Stimulated activated CD8-positive, alpha-beta memory T cell treated with anti-CD3 and anti-CD28 coated beads, Interleukin-4, amount 100 ng/mL, for 1 hour (primary cell): ENCODE measurements at places on chromosomes 1 and 21.
A peak's percentile ranks its signal among the peaks of the same experiment; 100 is the strongest.

DNA sequence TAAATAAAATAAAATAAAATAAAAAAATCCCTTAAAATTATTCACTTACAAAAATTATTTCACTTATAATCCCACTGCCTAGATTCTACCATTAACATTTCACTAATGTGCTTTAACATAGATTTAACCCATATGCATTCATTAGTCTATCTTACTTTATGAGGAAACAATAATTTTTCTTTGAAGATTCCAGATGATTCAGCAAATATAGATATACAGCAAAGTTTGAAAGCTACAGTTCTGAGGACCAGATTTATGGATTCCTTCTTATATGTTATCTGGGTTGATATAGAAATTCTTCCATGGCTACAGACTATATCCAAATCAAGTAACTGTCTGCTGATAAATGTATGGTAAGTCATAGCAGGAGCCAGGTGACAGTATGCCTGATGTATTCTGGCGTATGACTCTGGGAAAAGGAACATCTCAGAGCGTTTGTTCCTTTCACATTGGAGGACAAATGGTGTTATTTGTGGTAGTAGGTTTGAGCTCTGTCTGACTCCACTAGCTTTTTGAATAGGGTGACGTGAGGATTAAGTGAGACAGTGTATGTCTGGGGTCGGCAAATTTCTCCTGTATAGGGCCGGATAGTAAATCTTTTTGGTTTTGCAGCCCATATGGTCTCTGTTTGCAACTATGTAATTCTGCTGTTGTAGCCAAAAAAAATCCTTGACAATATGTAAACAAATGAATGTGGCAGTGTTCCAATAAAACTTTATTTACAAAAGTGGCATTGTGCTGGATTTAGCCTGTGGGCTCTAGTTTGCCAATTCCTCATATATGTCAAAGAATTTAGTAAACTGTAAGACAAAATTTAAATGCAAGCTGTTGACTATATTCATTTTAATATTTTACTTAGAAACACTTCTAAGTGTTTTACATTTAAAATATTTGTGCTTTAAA lies 9.3 kb downstream of the MAP3K21 start:
- DNase-seq = no peak

DNA sequence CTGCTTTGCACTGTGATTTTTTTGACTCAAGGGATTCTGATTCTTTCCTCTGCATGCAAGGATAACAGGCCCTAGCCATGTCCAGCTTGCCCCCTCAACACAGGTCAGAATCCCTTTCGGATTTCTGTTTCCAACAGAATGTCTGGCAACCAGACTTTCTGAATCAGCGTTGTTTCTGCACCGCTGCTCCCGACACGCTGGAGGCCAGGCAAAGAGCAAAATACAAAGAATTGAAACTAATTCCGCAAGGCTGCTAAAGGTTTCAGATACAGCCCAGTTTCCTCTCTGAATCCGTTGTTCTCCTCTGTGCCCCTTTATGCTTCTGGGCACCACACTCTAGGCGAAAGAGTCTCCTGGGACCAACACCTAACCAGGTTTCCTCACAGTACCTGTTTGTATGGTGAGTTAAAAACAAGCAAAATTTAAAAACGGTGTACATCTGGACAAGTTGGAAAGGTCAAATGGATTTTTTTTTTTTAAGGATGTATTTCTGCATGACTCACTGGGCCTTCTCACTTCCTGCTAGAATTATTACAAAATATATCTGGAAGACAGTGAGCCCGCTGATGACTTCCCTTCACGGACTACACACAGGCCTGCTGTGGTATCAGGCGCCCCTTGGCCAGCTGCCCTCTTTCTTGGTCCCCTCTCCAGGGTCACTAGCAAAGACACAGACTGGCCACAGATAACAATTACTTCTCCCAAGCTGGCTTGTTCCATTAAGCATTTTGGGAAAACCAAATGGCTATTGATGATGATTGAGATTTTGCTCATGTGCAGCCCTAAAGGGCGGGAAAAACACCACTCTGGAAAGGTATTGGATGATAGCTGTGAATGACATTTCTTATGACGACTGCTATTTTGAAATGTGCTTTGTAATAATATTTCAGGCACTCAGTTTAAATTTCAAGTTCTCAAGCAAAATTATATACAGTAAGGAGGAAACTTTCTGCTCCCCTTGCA lies 118.3 kb downstream of the TGFB2 start:
- no peak for DNase-seq

- no peak for DNase-seq
Observed at GRCh38 chr1:31007462-31007991, 58.0 kb downstream of the PUM1 start.

- DNase-seq = no peak
Observed at GRCh38 chr1:208025031-208025430, 114.1 kb upstream of the CD34 start.

DNA sequence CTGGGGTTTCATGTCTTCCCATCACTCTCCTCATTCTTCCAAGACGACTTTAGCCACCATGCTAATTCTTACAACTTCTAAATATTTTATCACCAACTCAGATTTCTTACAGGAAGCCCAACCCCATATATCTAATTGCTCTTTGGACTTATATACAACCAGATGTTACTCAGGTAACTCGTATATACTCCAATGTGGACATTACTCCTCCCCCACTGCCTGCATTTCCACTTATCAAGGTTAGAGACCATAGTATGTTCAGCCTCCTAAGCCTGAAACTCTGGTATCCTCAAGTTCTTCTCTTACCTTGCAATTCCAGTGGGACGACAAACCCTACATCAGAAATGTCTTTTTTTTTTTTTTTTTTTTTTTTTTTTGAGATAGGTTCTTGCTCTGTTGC lies 2.7 kb upstream of the RCC1 start:
- no peak for DNase-seq

DNA sequence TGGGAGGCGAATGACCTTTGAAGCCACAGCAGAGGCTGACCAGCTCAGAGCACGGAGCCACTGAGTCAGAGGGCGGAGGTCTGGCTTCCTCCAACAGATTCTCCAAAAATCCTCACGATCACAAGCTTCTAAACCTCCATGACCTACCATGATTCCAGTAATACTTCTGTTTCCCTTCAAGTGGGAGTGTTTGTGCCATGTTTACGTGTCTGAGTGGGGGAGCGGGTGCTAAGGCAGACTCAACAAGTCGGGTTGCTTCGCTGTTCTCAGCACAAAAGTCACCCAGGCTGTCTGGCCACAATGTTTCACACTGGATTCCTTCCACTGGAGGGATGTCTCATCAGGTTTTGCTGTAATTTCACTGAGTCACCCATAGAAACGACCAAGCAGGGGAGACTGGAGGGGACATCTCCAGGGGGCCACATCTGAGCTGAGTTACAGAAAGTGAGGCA lies 86.2 kb downstream of the SLC66A1 start:
- no peak for DNase-seq

GRCh38 chr21:15020797-15021196 lies 44.0 kb downstream of the NRIP1 start:
- no peak for DNase-seq

- no peak for DNase-seq
Observed at GRCh38 chr1:227357171-227357926, 39.1 kb upstream of the CDC42BPA start.

DNA sequence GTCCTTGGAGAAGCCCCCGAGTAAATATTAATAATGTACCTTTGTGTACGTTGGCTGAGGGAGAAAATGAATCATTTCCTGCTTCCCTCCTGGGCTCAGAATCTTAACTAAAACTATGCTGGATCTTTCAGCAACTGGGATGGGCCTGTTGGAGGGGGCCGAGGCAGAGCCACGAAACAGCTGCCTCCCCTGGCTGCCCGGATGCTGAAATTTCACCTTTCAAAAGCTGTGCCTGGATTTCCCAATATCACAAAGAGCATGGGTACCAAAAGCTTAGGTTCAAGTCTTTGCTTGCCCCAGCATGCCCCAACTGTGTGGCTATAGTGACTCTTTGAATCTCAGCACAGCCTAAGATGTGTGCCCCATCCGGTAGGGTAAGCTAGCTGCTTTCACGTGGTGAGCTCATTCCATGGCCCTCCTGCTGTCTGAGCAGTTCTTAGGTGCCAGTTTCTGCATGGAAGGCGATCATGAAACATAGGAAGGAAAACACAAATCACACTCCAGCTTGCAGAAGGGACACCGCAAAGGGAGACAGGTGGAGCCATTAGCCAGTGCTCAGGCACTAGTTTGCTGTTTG lies 473.5 kb downstream of the PTPRU start:
- no peak for DNase-seq

DNA sequence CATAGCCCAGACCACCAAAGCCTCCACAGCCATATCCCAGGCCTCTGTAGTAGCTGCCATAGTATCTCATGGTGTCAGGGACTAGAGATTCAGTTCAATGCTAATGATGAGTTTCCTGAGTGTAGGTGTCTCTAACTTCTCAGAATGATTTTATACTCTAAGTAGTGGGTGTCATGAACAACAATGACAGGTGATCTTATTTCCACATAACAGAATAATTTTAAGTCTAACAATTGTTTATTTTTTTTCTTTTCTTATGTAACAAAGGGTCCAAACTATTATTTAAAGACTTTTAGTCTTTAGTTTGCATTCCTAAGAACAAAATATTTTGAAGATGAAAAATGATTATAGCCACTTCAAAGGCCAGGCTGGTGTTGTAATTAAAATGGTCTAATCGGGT lies at the start of gene KRTAP19-6:
TSS of gene KRTAP19-6 (minus strand) at position 101 of the 400 bp plus-strand sequence. CDS start at position 70, 31 bp downstream.
- DNase-seq = no peak

DNA sequence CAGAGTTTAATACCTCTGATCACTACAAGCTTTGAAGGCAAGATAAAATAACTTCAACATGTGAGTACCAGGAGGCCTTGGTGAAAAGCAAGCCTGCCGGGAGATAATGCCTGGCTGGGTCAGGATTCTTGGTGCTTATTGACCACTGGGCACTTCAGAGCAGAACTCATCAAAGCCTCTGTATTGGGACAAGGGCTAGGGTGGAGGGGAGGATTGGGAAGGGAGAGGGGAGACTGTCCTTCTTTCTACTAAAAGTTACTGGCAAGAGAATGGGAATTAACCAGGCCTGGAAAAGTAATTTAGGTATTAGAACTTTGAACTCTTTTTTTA lies 35.2 kb downstream of the NEK2 start:
- DNase-seq = no peak

- DNase-seq = no peak
Observed at GRCh38 chr21:34999397-34999941, 49.6 kb downstream of the RUNX1 start.

DNA sequence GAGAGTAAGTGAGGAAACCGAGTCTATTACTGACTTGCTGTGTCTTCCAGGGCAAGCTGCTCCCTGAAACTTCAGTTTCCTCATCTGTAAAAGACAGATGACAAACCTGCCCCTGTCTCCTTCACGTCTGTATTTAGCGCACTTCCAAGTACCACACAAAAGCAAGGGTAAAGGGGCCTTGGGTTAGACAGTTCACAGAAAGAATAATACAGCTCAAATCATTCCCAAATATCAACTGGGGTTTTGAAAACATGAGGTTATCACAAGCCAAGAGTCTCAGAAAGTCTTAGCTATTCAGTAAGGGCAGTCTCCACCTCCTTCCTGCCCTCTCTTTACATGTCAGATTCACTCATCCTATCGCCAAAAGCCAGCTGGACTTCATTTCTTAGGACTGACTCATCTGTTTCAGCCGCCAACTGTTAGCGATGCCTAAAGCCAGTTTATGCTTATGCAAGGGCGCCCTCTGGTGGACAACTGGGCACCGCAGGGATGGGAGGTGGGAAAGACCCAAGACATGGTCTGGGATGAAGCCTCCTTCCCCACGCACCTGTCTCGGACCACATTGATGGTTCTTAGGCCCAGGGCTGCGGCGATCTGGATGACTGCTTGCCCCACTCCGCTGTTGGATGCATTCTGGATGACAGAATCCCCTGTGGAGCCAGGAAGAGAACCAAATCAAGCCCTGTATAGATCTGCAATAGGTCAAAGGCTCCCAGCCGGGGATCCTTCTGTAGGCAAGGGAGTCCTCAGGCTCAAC lies 21.1 kb upstream of the SRSF4 start:
- DNase-seq = peak; percentile 91

- DNase-seq = no peak
Observed at GRCh38 chr1:37759451-37759850, 5.5 kb downstream of the EPHA10 start.
